Tongue (tissue), 3 donors: ENCODE measurements at places on chromosomes 4 and X. TPM values are rescaled to one million over a fixed set of nuclear protein-coding genes. Genes with fewer than 3 reads are reported as not detected.

Gene APOO
- total RNA-seq, result 17.0 TPM

Gene MCF2
- not detected for total RNA-seq

Gene SPANXC
- total RNA-seq, result not detected

Gene IBSP
- not detected for total RNA-seq

Gene DRD5
- 1.1 TPM for total RNA-seq

Gene MAOA
- total RNA-seq, result 10.8 TPM

Gene SLC34A2
- 10.7 TPM for total RNA-seq

Gene MSX1
- total RNA-seq, result 3.7 TPM

Gene SPANXA2
- not detected for total RNA-seq

Gene PPP2R2C
- total RNA-seq, result 8.8 TPM

Gene CDKL2
- total RNA-seq, result 1.1 TPM

Gene DCAF8L2
- not detected for total RNA-seq

Gene POLN
- total RNA-seq, result 7.6 TPM

Gene STBD1
- 64.8 TPM for total RNA-seq

Gene GPM6B
- total RNA-seq, result 38.9 TPM
